ENCODE measurements at places on chromosomes 6 and 20.

- DNase-seq, result no peak
Observed at GRCh38 chr6:36492621-36493020, 49.8 kb downstream of the KCTD20 start.

GRCh38 chr6:17656092-17656491 lies 50.6 kb downstream of the NUP153 start:
- DNase-seq, result no peak

- DNase-seq, result no peak
Observed at GRCh38 chr6:24719125-24719971, at the start of gene C6orf62. TSS of gene C6orf62 (minus strand) at chr6:24719154. CDS start at chr6:24718668, 486 bp downstream.

- DNase-seq, result no peak
Observed at GRCh38 chr20:17845701-17846475, 122.7 kb downstream of the SNX5 start.

DNA sequence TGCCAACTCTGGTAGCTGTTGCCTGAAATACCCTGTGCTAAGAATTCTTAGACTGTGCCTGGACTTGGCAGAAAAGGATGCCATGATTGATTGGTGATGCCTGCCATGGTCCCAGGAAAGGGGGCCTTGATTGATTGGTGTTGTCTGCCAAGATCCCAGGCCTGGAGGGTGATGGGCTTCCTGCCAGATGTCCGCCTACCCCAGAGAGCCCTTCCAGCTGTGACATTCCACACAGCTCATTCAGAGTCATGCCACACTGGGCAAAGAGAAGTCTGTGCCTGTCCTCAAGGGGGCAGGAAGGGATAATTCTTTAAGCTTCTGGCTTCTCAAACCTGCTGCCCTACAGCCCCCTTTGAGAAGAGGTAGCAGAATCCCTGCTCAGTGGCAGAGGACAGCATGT lies 24.6 kb downstream of the RIMS4 start:
- no peak for DNase-seq

DNA sequence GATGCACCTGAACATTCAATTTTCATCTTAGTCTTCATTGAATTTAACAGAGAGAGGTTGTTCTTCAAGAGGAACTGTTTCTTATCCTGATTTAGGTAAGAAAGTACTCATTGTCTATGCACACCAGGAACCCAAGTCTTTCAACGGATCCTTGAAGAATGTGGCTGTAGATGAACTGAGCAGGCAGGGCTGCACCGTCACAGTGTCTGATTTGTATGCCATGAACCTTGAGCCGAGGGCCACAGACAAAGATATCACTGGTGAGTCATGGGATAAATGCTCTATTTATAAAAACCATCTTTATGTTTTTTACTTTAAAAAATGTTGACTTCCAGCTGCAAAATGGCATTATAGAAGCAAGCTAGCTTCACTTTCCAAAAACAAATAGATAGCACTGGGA lies 10.2 kb downstream of the NQO2 start:
- no peak for DNase-seq

DNA sequence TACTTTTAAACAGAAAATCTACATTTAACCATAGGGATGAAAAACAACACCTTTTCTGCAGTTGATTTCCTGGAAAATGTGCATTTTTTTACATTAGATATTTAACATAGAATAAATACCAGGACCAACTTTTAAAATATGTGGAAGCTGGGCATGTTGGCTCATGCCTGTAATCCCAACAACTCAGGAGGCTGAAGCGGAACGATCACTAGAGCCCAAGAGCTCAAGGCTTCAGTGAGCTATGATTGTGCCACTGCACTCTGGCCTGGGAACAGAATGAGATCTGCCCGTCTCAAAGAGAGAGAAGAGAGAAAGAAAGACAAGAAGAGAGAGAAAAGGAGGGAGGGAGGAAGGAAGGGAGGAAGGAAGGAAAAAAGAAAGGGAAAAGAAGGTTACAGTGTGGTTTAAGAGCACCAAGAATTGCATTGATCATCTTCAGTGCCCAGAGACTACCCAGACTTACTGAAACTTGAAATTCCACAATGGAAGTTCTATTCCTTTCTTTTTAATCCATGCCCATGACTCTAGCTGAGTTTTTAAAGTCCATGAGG lies 189.4 kb upstream of the ARID1B start:
- no peak for DNase-seq

DNA sequence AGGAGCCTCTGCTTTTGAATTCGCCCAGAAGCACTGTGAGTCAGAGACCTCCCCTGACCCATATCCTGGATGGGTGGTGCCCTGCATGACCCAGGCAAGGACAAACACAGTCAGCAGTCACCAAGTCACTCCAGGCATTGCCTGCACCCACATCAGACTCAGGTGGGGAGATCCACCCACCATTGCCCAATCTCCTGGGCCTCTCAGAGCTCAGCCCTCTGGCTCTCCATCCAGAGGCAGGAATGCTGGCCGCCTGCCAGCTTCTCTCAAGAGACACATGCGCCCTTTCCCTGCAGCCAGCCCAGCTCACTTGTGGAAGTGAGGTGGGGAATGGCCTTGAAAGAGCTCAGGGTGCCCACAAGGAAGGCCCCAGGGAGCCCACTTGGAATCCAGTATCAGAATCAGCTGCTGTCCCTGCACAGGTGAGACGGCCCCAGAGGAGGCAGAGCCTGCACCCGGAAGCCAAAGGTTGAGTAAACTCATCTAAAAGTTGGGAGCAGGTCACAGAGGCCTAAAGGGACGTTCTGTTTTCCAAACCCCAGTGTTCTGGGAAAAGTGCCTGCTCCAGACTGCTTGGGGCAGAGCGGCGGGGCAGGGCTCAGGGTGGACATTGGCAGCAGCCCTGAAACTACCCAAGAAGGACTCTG lies 129.8 kb downstream of the PREX1 start:
- DNase-seq, result no peak

- DNase-seq, result no peak
Observed at GRCh38 chr6:18245642-18246041, 18.7 kb downstream of the DEK start.

GRCh38 chr6:33945931-33946330 lies 142.1 kb upstream of the MLN start:
- no peak for DNase-seq

DNA sequence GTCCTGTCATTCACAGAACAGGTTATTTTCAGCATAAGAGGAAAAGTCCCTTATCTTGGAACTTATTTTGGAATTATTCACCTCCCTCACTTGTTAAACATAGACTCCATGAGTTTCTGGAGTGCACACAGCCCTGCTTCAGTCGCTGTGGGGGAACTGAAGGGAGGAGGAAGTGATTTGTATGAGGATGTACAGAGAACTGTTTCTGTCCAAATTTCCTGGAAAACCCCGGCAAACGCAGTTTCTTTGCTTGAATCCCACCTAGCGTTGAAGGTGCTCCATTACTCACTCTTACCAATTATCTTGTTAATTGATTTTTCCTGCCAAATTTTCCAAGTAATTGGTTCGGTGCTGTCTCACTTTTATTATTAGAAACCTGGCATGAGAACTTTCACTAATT lies 78.0 kb upstream of the AGPAT4 start:
- no peak for DNase-seq

- no peak for DNase-seq
Observed at GRCh38 chr6:126033696-126034095, 47.4 kb downstream of the TRMT11 start.
